ENCODE measurements at places on chromosomes 7 and 10.
A peak's percentile ranks its signal among the peaks of the same experiment; 100 is the strongest.

- DNase-seq = peak; percentile 17
Measured at GRCh38 chr7:86926732-86927131, 132.7 kb downstream of the ELAPOR2 start.

- DNase-seq = no peak
Measured at GRCh38 chr10:18504161-18504560, 147.2 kb downstream of the NSUN6 start.

- DNase-seq = no peak
Measured at GRCh38 chr10:131701131-131701947, 199.5 kb upstream of the PPP2R2D start.

DNA sequence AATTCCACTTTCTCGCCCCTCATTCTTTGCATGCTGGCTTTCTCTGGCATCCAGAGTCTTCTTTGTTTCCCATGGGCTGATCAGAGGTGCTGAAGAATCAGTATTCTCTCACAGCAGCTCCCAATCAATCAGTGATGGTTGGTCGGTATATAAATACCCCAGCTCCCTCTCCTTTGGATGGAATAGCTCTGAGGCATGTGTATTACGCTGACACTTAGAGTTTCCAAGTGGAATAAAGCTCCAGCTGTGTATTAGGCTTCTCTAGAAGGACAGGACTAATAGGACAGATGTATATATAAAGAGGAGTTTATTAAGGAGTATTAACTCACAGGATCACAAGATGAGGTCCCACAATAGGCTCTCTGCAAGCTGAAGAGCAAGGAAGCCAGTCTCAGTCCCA is 218.3 kb upstream of the GRB10 start:
- no peak for DNase-seq

DNA sequence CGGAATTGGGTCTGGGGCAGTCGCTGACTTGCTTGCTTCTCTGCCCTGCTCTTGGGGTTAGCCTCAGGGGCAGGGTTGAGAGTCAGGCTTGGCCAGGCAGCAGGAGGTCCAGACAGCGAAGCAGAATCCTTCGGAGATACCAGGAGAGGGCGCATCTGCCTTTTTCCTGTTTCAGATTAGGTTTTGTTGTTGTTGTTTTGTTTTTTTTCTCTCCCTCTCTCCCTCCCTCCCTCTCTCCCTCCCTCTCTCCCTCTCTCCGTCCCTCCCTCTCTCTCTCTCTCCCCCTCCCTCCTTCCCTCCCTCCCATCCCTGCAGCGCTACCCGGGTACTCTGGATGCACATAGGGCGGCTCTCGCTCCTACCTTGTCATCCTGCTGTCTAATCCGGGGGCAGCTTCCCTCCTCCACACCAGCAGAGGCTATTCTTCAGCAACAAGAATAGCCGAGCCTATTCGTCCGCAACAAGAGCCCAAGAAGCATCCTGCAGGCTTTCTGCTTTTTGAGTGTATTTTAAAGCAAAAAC is 758 bp upstream of the OPTN start:
- no peak for DNase-seq

GRCh38 chr7:141708351-141708750 is at the start of gene WEE2:
Gene WEE2, plus strand, starts transcription at chr7:141708353. Its CDS starts 406 bp downstream, at chr7:141708759.
- DNase-seq = no peak

DNA sequence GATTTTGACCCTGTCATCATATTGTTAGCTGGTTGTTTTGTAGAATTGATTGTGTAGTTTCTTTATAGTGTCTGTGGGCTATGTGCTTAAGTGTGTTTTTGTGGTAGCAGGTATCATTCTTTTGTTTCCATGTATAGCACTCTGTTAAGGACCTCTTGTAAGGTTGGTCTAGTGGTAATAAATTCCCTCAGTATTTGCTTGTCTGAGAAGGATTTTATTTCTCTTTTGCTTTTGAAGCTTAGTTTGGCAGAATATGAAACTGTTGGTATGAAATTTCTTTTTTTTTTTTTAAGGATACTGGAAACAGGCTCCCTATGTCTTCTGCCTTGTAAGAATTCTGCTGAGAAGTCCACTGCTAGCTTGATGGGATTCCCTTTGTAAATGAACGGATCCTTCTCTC is 1073.4 kb downstream of the LRMDA start:
- DNase-seq = no peak

GRCh38 chr7:34823650-34824258 is 165.7 kb downstream of the NPSR1 start:
- DNase-seq = peak; percentile 17

DNA sequence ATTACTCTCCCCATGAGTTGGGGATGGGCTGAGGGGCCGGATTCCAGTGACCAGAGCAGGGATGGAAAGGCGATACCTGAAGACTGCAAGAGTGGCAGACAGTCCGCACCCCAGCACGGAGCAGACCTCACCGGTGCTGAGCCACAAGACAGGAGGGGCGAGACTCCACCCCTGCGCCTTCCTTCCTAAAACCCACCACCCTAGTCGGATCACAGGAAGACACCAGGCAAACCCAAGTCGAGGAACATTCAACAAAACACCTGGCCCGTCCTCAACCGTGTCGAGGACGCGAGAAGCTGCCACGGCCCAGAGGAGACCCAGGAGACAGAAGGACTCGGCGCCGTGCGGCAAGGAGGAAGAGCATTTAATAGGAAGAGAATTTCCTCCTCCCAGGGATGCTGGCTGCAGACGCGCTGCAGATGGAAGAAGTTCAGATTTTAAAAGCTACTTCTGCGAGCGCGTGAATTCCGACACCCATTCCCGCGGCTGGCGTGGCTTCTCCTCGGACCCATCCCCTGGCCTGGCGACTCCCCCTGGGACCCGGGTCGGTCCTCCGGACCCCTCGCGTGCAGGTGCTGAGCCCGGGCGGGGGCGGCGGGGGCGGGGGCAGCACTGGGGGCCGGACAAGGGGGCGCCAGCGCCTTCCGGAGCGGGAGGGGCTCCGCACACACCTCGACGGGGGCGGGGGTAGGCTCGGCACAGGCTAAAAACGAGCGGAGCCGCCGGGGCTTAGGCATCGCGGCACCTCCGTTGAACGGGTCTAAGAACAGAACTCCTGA is 563 bp upstream of the UTF1 start:
- DNase-seq = no peak

GRCh38 chr10:120336911-120337540 is 120.0 kb upstream of the PLPP4 start:
- DNase-seq = peak; percentile 7

DNA sequence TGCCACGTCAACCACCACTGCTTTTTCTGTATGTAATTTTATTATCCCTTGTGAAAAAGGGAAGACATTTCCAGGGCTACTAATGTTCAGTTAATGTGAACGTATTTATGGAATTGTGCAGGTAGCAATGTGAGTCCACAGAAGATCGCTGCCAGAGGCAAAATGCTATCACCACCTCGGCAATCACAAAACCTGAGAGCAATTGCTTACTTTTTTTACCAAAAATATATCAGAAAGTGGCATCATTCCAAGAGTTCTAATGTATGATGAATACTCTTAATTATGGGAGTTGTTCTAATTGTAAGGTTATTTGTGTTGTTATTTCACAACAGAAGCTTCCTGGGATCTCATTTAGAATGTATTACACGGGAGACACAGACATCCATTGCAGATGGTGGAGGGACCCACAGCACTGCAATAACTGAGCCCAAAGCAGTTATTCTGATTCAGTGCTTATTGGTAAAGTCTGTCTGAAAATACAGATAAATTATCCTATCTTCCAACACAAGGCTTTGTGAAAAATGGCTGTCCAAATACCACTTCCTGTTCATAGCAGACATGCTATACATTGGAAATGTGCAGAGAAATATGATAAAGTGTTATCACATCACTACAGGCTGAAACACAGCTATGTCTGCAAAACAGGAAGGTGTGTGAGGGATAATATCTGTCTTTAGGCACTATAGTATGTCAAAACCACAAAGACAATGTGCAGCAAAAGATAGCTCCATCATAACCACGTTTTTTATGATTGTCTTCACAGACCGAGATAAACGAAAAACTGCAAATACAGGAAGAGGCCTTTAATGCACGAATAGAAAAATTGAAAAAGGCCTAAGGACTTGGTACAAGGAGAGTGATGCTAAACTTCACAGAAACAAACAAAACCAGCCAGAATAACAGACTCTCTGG is 102.7 kb downstream of the CABCOCO1 start:
- DNase-seq = no peak

GRCh38 chr7:137970253-137970975 is 31.5 kb downstream of the CREB3L2 start:
- DNase-seq = peak; percentile 93

GRCh38 chr7:84384417-84384816 is 189.8 kb upstream of the SEMA3A start:
- no peak for DNase-seq

DNA sequence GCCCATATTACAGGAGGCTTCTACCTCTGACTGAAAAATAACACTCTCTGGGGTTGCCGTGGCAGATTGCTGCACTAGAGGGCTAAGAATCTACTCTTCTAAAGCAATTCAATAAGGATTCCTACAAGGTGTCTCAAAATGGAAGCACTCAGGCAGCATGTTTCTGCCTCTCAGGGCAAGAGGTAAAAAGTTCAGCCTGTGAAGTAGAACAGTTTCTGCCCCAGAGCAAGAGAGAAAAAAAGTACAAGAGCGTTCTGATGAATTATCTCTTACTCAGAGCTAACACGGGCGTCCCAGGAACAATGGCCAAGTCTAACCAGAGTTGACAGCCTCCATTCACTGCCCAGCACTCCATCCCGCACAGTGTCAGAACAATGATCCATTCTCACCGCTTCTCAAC is 71.3 kb upstream of the TES start:
- DNase-seq = peak; percentile 46

DNA sequence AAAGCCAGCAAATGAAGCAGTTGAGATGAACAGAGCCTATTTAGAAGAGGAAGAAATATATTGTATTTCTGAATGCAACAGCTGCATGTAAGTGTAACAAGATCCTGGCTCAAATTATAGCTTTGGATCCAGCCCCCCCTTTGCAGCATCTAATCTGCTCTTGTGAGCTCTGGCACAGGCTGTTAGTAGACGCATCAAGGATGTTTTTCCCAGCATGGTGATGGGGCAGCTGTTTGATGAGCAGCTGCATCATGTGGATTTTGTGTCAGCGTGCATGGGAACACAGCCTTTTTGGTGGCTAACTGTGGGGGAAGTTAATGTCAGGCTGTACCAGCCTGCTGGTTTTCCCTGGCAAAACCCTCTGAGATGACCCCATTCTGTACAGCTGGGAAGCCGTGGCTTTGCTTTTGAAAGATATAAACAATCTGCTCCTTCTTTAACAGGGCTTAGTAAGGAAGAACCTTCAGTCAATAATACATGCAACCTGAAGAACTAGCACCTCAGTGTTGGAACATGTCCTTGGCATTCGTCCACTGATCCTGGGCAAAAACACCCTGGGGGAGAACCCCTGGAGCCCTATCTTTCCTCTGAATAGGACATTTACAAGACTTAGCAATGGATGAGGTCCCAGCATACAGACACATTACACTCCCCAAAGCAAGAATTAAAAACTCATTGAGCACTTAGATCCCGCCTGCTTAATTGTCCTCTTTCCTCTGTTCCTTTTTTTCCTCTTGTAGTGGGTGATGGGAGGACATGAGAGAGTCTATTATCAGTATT is 70.6 kb downstream of the NPS start:
- DNase-seq = no peak

DNA sequence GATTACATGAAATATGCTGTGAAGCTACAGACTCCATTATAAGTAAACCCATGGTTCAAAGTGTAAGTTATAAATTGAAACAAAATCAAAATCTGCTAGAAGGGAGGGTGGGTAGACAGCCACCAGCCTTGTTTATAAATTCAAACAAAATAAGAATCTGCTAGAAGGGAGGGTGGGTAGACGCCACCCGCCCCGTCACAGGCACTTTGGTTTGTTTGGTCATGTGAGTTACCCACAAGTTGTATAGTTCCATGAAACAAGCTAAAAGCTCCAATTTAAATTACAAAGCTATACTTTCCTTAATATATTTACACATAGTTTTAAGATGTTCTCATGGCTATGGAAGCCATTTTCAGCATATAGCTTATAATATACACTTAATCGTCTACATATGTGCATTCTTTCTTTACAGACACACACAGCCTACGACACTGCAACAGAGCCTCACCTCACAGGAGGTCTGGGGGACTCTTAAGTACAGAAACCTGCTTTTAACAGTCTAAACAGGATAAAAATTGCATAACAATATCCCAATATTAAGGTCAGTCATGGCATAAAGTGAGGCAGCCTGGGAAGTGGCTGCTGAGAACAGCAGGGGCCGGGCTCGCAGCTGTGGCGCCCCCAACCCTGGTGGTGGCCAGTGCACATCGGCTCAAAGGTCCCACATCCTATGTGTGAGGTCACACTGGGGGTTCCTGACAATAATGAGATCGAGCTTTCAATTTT is 28.1 kb upstream of the NCAPG2 start:
- no peak for DNase-seq

- DNase-seq = no peak
Measured at GRCh38 chr7:158730383-158731346, 26.1 kb upstream of the NCAPG2 start.

- peak; percentile 6 for DNase-seq
Measured at GRCh38 chr10:15735763-15736162, 16.0 kb upstream of the ITGA8 start.

DNA sequence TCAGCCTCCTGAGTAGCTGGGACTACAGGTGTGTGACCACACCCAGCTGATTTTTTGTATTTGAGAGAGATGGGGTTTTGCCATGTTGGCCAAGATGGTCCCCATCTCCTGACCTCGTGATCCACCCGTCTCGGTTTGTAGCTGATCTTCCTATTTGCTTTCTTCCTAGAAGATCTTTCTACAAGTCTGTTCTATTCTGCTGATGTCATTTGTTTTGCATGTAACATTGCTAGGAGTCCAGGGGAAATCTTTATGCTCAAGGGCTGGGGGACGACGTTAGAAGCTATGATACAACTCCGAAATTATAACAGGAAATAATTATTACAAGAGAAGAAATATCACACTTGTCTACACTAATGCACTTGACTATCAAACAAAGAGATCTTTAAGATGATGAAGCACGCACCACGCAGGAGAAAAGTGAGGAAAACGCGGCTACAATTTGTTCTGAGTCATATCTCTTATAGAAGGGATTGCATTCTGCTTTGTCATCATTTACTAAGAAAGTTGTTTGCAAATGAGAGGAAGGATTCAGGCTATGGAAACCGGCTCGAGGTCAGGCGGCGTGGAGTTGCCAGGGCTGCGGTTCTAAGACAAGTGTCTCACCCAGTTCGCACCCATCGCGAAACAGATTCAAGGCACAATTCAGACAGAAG is 103.0 kb upstream of the CARD11 start:
- peak; percentile 72 for DNase-seq

GRCh38 chr7:31465285-31465684 is 48.6 kb upstream of the ITPRID1 start:
- DNase-seq = no peak

- DNase-seq = no peak
Measured at GRCh38 chr7:47602272-47603004, 20.5 kb upstream of the TNS3 start.

GRCh38 chr7:53191836-53192443 is 156.5 kb downstream of the POM121L12 start:
- no peak for DNase-seq

GRCh38 chr7:23247603-23248335 is 1.2 kb downstream of the GPNMB start:
- no peak for DNase-seq

Measured in astrocyte (in vitro differentiated cells and primary cell).